ENCODE measurements at places on chromosomes 12 and 14.

- no peak for DNase-seq
These were observed 6.0 kb downstream of the PLEKHH1 start for GRCh38 chr14:67539116-67539515.

- DNase-seq: no peak
These were observed 15.2 kb downstream of the MSI1 start for GRCh38 chr12:120353556-120354317.

DNA sequence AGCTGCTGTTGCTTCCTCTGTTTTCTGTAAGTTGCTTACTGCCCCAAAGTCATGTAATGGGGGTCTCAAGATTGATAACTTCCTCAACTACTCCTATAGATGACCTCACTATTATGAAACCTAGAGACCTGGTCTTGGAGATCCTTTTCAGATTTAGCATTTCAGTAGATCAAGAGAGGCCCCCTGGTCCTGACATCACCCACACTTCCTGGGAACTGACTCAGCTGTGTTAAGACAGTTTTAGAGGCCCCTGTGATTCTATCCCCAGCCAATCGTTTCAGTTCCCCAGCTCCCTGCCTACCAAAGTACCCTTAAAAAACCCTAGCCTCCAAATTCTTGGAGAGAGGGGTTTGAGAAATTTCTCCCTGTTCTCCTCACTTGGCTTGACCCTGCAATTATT is 9.2 kb upstream of the ARG2 start:
- DNase-seq: no peak

DNA sequence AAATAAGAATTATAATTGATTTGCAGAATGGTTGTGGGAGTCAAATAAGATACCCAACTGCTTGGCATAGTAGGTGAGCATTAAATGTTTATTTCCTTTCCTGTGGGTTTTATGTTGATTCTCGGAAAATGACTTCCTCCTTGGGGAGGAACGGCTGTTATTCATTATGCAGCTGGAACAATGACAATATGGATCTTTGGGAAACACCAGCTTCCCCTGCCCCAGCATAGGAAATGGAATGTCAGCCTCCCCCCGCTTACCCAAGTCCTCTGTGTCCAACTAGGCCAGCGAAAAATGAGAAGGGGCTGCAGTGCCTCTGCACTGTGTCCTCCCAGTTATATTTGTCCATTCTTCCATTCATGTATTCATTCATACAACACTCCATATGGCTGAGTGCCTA is 11.7 kb upstream of the CCDC177 start:
- no peak for DNase-seq

- DNase-seq: no peak
These were observed 141.6 kb upstream of the MAX start for GRCh38 chr14:65243766-65244442.

GRCh38 chr14:61147831-61148549 is 133.1 kb downstream of the TMEM30B start:
- peak; percentile 71 for DNase-seq

- DNase-seq: no peak
These were observed 194.7 kb downstream of the BCL11B start for GRCh38 chr14:99077076-99077843.

GRCh38 chr12:31238764-31239387 is 87.1 kb downstream of the SINHCAF start:
- DNase-seq: no peak

DNA sequence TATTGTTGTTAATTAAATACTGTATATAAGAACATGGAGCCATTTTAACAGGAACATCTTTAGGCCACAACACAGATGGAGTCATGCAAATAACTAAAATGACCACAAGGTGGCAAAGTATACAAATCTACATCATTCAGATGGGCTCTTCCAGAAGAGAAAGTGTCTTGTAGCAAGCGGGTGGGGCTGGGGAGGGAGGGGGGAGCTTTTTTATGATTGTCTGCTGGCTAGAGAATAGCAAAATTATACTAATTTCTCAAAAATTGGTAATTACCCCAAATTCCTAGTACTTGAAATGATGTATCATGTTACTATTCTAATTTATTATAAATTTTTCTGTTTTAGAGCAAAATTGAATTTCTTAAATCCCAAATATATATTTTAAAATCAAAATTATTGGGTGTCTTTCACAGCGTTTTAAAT is 378.7 kb downstream of the PRKD1 start:
- DNase-seq: no peak

- no peak for DNase-seq
These were observed 14.0 kb upstream of the TRPV4 start for GRCh38 chr12:109847142-109847735.

GRCh38 chr14:76375947-76376404 is at the start of gene ESRRB:
TSS of gene ESRRB (plus strand) at chr14:76376137. CDS start at chr14:76376402, 265 bp downstream.
- no peak for DNase-seq

- DNase-seq: no peak
These were observed 22.0 kb downstream of the CHGA start for GRCh38 chr14:92944976-92945375.
